Activated CD4-positive, alpha-beta T cell treated with anti-CD3 and anti-CD28 coated beads for 4 hours (primary cell): ENCODE measurements at places on chromosomes 4 and X.

DNA sequence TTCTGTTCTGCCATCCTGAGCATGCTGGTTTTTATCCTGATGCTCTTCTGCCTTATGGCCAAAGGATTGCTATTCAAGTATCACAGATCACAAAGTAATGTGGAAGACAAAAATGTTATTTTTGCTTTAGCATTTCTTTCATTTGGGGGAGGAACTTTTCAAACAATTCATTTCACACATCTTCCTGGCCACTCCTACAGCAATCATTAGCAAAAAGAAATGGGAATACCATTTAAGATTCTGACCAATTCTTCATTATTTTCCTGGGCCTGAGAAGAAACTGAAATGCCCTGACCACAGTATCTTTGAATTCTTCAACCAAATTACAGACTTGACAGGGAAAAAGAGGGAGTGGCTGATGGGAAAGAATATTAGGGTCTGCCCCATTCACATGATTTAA lies 38.0 kb upstream of the GRID2 start:
- DNase-seq: no peak

DNA sequence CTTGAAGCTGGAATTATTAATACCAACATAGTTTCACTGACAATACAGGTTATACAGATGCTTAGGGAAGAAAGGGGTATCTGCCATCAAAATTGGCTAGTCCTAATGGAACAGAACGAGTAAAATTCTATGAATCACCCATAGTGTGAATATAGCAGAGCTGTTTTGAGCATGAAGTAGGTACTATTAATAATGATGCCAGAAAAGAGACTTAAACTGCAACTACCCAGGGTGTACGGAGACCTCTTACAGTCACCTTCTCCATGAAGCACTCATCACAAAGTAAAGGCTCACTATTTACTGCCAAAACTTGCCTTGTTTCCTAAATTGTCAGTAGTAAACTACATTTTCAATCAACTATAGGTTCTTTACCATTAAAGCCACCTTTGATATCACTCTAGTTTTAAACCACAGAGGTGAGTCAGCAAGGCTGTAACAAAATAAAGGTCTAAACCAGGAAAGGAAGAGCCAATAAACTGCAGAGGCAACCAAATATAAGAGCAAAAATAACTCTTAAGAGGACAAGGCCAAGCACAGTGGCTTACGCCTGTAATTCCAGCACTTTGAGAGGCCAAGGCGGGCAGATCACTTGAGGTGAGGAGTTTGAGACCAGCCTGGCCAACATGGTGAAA lies 114.4 kb downstream of the FRYL start:
- no peak for DNase-seq

GRCh38 chrX:133495464-133496391 lies 80.4 kb upstream of the GPC4 start:
- DNase-seq: no peak

GRCh38 chr4:163194593-163194992 lies 27.9 kb upstream of the NAF1 start:
- no peak for DNase-seq

- DNase-seq: no peak
Observed at GRCh38 chrX:5474282-5474681, 754.4 kb downstream of the NLGN4X start.

DNA sequence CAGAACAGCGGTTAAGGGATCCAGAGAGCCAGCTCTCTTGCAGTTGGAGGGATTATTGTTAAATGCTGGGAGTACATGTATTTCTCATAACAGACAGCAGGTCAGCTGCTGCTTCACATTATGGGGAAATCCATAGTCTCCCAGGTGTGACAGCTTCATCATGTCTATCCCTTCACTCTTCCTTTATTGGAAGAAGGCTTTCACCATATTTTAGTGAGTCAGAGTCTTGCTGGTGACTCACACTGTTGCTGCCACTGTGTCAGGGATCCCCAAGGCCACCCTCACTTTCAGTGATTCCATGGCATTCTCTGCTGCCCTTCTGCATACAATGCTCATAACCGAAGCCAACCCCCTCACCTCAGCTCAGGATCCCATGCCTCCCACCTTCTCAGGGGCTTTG lies 32.9 kb upstream of the PAGE5 start:
- DNase-seq: no peak

DNA sequence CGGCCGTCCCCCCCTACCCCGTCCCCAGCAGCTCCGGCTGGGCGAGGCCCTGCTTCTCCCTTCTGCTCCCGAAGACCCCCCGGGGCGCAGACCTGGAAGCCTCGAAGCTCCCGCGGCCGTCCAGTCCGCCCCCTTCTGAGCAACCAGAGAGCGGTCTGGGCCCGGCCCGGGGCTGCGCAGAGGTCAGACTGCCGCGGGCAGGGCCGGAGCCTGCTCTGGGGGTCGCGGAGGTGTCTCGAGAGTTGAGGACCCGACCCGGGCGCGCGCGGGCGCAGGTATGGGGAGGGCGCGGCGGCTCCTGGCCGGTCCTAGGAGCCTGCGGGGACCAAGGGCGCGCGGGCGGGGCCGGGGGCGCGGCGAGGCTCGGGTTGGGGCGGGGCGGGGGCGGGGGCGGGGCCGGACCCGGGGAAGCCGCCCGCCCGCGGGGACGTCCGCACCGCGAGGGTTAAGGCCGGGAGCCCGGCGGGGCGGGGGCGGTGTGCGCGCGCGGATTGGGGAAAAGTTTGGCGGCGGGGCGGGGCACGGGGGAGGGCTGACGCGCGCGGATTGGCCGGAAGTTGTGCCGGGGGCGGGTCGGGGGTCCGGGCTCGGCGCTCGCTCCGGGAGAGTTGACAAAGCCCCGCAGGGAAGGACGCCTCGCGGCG lies at the start of gene FGFRL1:
Gene FGFRL1 (plus strand): TSS at position 605 of the 644 bp plus-strand sequence. CDS start 860 bp downstream, outside the sequence.
- peak; percentile 94 for DNase-seq

DNA sequence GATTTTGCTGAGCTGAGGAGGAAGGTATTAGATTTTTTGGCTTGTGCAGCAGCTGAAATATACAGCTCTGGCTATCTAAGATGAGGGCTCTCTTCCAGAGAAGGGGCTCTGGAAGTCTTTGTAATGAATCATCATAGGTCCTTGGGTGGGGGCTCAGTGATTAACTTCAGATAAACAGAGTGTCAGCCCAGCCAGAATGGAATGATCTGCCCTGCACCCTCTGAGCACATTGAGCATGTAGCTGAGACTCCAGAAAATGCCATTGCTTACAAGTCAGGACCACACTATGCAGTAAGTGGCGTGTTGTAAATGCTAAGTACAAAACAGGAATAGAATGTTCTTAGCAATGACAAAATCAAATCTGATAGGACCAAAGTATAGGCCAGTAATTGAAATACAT lies 836.0 kb downstream of the PDHA2 start:
- no peak for DNase-seq

- no peak for DNase-seq
Observed at GRCh38 chr4:172819353-172819752, 349.3 kb upstream of the GALNT7 start.

DNA sequence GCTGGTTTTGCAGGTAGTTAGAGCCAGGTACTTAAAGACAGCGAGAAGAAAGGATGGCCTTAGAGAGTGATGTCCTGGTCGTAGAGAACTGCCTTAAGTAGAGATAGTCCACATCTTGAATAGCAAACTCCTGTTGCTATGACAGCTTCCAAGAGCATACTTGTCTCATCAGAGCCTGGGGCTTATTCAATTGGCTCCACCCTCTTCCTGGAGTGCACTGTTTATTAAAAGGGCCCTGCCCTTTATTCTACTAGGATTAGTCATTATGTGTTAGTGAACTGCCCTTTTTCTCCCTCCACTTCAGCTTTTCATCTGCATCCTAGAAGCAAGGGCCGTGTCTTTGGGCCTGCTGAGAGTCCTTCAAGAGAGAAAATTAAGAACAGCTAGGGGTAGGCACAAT lies 94.5 kb upstream of the EOLA2 start:
- no peak for DNase-seq

GRCh38 chrX:42385730-42386129 lies 392.2 kb downstream of the PPP1R2C start:
- DNase-seq: no peak

- no peak for DNase-seq
Observed at GRCh38 chr4:138669479-138670315, 345.9 kb upstream of the NOCT start.

DNA sequence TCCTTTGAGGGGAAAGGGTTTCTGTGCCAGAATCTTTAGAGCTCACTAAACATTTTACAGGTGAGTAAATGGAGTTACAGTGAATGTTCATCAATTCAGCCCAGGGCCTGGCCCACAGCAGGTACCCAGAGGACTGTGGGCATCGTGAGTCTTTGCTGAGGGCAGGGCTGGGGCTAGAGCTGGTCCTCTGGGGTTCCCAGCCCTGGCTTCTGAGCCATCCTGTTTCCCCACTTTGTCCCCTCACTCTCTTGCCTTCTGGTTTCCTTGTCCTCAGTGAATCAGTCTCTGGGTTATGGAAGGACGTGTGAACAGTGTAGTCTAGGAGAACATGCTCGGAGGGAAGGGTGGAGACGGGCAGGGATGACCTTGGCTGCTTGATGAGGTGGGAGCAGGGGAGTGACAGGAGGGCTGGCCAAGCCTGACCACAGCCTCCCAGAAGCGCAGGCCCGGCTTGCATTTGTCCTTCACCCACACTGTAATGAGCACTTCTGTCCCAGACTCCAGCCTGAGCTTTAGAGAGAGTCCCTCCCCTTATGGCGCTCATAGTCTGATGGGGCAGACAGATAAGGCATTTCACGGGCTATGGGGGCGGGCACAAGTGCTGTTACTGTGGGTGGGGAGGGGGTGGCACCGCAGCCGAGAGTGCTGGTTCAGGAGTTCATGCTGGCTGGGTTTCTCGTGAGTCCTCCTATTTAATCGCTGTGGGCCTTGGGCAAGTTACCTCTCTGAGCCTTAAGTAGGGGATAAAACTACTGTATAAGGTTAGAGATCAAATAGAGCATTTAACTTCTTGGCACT lies 17.3 kb downstream of the TBC1D14 start:
- peak; percentile 80 for DNase-seq

GRCh38 chr4:165867961-165868360 lies 5.1 kb upstream of the TLL1 start:
- no peak for DNase-seq

DNA sequence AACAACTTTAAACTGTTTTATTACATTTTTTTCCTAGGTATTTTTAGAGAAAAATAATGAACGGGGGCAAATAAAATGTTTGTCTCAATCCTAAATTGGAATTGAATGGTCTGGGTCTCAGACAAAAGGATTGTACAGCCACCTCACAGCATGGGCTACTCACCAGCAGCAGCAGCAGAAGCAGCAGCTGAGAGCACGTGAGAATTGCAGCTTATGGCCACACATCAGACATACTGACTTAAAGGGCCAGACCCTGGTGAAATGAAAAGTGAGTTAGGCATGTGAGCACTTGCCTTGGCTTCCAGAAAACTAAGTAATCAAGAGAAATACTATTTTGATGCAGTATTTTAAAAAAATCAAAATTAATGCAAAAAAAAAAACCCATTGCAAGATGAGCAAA lies 56.6 kb downstream of the AASDH start:
- no peak for DNase-seq

DNA sequence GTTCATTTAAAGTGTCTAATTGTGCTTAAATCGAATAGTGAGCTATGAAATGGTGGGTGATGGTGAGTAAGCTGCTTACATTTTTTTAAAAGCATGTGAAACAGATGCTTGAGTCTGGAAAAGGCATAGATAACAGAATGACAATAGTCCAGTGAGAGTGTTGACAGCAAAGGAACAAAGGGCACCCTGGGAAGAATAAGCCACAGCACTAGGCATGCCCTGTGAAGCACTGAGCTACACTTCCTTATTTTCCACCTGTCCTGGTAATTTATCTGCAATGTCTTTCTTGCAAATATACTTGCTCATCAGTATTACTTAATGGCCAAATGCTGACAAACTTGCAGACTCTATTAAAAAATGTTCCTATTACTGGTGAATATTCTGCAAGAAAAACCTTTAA lies 168.7 kb downstream of the PRDM5 start:
- DNase-seq: no peak

DNA sequence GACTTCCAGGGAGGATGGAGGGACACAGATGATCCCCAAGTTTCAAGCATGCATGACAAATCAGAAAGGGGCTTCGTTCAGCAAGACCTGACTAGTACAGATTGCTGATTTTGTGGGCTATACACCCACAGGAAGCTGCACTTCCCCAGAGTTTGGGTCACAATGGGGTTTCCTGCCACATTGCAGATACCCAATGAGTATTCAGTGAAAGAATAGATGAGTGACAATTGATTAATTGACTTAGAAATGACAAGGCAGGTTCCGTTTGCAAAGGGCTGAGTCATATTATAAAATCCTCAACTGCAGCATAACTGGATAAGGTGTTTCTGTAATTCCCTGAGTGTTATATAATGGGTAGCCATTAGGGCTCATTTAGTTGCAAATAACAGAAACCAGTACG lies 146.6 kb upstream of the TBL1X start:
- DNase-seq: no peak
